ENCODE measurements at places on chromosomes 13 and 19.

- DNase-seq = no peak
These were observed 159.9 kb downstream of the USP12 start for GRCh38 chr13:27011661-27012060.

- DNase-seq = no peak
These were observed 912 bp downstream of the SSC5D start for GRCh38 chr19:55488986-55489710.

DNA sequence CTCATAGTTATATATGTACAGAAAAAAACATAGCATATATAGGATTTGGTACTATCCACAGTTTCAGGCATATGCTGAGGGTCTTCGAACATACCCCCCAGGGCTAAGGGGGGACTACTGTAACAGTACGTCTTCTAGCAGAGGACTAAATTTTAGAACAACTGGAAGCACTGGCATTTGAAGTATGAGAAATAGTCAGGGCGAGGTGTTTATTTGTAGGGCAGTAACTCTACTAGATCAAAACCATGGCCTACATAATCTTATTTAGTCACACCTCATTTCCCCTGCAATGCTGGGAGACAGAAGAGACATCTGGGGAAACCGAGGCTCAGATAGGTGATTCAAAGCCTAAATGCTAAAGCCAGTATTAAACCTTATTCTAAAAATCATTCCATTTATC lies 245.6 kb downstream of the DCT start:
- no peak for DNase-seq

GRCh38 chr19:16207063-16207462 lies 9.4 kb downstream of the AP1M1 start:
- no peak for DNase-seq

DNA sequence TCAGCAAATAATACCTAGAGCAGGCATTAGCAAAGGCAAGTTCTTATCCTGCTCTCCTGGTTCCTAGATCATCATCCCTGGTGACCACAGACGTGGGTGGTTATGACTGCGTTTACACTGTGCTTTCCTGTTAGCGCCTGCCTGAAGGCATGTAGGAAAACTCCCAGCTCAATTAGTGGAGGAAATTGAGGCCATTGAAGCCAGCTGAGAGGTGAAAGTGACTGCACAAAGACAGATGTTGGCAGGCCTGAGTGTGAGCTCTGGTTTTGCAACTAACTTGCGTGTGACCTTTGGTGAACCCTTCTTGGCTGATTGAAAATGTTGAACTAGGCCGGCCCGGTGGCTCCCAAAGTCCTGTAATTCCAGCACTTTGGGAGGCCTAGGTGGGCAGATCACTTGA lies 17.5 kb upstream of the NWD1 start:
- DNase-seq = no peak

DNA sequence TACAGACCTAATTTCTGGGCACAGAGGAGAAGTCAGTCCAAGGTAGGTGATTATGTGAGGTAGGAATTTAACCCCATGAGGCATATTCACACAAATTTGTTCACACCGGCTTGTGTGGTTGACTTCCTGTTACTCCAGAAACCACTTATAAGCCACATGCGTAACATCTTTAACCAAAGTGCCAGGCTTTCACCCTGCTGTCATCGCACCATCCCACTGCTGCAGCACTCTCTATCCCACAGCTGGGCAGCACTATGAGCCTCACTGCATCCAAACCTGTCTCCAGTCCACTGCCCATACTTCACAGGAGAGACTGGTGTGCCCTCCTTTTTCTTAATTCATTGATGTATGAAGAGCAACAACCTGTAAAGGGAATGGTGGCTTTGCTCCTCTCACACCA lies 128.2 kb upstream of the ARGLU1 start:
- DNase-seq = no peak

- no peak for DNase-seq
These were observed 14.9 kb downstream of the ARHGAP35 start for GRCh38 chr19:46875657-46876056.

DNA sequence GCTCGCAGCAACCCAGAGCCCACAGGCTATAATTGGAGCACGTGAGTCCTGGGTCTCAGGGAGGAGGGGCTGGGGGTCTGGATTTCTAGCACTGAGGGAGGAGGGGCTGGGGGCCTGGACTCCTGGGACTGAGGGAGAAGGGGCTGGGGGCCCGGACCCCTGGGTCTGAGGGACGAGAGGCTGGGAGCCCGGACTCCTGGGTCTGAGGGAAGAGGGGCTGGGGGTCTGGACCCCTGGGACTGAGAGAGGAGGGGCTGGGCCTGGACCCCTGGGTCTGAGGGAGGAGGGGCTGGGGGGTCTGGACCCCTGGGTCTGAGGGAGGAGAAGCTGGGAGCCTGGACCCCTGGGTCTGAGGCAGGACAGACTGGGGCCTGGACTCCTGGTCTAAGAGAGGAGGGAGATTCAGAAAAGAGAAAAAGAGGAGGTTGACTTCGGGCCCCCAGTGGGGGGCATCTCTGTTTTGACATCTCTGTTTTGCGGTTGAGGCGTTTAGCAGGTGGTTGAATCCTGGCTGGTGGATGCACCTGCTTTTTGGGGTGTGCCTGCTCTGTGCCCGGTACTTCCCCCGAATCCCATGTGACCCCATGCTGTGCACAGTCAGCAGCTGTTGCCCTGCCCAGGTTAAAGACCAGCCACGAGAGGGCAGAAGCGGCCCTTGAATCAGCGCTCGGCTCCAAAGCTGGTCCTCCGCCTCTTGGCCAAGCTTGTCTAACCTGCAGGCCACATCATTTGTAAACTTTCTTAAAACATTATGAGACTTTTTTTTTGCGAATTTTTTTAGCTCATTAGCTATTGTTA lies 10.5 kb downstream of the PVR start:
- DNase-seq = peak; percentile 7

- DNase-seq = no peak
These were observed 25.0 kb upstream of the VWA8 start for GRCh38 chr13:41985788-41986508.

DNA sequence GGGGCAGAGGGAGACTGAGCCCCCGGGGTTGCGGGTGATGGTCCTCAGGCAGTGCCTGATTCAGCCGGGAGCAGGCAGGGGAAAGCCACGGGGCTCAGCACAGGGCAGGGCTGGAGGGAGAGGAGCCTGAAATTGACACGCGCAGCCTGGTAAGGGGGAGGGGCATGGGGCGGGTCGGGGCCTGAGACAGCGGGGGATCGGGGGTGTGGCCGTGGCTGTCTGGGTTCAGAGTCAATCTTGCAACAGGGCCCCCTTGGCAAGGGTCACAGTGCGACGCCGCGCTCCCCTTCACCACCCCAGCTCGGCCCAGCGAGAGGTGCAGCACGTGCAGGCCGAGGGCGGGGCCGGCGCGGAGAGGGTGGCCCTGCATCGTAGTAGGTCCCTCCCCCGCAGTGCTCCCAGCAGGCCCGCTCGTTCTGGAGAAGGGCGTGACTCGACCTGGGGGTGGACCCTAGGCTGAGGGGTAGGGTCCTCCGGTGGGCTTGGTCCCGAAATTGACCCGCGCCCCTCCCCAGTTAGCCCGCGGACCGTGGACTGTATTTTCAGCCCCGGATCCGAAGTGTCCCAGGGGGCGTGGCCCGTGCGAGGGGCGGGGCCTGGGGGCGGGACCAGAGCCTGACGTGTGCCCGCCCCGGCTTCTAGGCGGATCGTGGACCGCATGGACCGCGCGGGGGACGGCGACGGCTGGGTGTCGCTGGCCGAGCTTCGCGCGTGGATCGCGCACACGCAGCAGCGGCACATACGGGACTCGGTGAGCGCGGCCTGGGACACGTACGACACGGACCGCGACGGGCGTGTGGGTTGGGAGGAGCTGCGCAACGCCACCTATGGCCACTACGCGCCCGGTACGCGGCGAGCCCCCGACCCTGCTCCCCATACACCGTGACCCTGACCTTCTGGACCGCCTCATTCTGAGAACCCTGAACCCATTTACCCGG lies 6.0 kb downstream of the RCN3 start:
- DNase-seq = peak; percentile 67

- no peak for DNase-seq
These were observed 123.0 kb downstream of the KDM4B start for GRCh38 chr19:5091684-5092480.

DNA sequence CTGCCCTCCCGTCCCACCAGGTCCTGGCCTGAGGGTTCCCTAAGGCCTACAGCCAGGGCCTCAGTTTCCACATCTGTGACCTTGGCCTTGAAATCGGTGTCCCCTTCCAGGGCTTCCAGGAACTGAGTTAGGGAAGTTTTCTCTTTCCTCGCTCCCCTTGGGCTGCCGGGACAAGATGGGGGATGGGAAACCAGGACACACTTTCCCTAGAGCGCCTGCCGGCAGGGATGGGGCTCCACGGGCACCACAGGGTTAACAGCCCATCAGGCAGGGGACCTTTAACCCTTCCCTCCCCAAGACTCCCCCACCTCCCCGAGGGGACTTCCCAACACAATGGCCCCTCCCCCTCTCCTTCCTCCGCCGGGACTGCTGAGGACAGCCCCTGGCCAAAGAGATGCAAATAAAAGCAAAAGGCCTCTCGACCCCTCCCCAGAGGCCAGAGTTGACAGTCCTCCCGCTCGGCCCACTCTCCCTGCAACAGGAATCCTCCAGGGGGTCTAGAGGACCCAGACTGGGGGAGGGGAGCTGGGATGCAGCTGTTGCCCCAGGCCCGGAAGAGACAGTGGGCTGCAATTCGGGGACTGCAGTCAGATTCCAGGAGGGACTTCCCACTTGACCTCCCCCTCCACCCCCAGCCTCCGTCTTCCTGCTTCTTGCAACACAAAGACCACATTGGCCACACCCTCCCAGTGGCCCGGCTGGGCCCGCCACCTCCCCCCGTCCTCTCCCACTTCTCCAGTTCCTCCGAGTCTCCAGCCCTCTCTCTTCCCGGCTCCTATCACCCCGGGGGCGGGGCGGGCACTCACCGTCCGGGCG lies 3.4 kb downstream of the BBC3 start:
- no peak for DNase-seq

DNA sequence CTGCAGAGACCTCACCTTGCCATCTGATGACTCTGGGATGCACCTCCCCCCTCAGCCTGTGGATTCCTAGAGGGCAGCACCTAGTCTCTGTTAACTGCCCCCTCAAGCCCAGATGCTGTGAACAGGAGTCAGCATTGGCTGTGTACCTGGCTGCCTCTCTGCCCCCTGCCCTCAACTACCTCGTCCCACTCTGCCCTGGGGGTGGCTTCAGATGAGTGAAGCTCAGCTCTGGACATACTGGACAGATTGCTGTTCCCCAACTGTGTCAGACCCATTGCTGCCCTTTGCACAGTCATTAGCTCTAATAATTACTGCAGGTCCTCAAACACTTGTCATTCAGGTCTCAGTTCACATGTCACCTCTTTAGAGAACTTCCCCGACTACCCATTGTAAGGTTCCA lies 182.1 kb upstream of the TSHZ3 start:
- no peak for DNase-seq

GRCh38 chr13:42398533-42398932 lies 126.6 kb downstream of the AKAP11 start:
- DNase-seq = no peak

DNA sequence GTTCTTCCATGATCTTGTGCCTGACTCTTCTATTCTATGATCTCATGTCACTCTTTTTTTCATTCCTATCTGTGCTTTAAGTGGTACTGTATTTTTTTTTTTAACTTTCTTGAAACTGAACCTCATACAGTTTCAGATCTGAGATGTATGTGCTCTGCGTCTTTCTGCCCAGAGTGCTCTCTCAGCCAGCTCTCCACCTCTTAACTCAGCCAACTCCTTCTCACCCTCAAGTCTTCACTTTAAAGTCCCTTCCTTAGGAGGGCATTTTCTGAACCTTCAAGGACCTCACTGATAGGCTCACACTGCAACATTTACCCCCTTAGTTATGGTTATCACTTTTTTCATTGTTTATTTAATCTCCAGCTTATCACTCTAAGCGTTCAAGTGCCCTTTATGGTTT lies 158.7 kb downstream of the IRS2 start:
- DNase-seq = no peak

DNA sequence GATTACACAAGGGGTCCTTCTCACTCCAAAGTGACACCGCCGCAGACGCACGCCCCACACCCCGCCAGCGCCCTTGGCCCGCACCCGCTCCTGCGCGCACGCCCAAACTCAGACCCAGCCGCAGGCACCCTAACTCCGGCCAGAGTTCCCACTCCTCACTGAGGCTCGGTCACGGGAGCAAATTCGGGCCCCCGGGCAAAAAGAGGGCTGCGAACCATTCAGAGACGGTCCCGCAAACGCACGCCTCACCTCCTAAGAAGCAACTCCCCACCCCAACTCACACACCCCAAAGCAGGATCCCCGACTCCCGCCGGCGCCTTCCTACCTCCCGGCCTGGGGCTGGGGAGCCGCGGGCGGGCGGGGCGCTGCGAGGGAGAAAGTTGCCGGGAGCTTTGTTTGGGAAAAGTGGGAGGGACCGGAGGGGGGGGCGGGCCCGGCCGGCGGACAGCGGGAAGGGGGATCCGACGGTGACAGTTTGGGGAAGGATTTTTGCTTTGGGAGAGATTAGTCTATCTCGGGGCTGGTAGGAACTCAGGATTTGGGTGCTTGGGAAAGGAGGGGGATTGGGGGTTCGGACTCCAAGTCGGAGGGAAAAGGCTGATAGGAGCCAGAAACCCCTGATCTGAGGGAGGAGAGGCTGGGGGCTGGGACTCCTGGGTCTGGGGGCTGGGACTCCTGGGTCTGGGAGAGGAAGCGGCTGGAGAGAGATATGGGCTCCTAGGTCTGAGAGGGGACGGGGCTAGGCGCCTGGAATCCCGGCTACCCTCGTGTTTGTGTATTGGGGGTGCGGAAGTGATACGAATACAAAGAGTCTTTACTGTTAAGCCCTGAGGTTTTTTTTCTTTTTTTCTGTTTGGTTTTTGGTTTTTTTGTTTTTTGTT lies at the start of gene TEAD2:
Gene TEAD2, minus strand, starts transcription at position 369 of the 881 bp plus-strand sequence. CDS start 2,341 bp downstream, outside the sequence.
- DNase-seq = no peak

- DNase-seq = no peak
These were observed 307.4 kb downstream of the ATP8A2 start for GRCh38 chr13:25679159-25679558.

DNA sequence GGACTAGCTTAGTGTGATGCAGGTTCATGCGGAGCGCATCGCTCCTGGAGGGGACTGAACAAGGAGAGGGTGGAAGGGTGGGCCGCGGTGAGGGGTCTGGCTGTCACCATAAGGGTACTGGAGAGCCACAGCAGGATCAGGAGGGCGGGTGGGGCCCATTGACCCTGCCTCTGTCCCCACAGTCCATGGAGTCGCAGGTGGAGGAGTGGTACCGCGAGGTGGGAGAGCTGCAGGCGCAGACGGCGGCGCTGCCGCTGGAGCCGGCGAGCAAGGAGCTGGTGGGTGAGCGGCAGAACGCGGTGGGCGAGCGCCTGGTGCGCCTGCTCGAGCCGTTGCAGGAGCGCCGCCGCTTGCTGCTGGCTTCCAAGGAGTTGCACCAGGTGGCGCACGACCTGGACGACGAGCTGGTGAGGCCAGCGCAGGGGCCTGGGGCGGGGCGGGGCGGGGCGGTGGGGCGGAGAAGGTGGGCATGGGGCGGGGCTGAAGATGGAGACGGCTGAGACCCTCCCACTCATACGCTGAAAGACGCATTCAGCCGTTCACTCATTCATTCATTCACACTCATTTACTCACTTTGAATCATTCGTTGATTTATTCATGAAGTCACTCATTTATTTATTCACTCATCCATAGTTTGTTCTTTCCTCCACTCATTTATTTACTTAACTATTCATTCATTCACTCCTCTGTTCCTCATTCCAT lies 27.5 kb upstream of the SHKBP1 start:
- peak; percentile 54 for DNase-seq

Data from activated naive CD8-positive, alpha-beta T cell treated with anti-CD3 and anti-CD28 coated beads, Interleukin-2, amount 50 U/mL, for 16 hours (primary cell).